ENCODE measurements at places on chromosomes 6 and 20. TPM values are rescaled to one million over a fixed set of nuclear protein-coding genes. Genes with fewer than 3 reads are reported as not detected.

- DNase-seq, result no peak
These were observed 99.0 kb downstream of the TMEM242 start for GRCh38 chr6:157224178-157224950.

DNA sequence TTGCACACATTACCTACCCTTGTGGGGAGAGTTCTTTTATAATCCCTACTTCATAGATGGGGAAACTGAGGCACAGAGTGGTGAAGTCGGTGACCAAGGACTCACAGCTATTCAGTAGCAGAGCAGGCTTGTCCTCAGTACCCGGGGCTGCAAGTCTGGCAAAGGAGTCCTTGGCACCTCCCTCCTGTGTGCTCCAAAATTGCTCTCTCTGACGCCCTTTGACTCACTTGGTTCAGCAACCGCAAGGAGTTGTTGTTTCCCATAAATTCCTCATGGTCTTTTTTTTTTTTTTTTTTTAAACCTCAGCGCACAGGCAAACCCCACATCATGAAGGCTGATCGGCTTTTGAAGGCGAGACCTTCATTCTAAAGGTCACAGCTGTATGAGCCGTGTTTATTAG, 143.2 kb downstream of the CEBPB start:
- DNase-seq, result peak; percentile 97

WFDC13 gene
- total RNA-seq, result not detected

DNA sequence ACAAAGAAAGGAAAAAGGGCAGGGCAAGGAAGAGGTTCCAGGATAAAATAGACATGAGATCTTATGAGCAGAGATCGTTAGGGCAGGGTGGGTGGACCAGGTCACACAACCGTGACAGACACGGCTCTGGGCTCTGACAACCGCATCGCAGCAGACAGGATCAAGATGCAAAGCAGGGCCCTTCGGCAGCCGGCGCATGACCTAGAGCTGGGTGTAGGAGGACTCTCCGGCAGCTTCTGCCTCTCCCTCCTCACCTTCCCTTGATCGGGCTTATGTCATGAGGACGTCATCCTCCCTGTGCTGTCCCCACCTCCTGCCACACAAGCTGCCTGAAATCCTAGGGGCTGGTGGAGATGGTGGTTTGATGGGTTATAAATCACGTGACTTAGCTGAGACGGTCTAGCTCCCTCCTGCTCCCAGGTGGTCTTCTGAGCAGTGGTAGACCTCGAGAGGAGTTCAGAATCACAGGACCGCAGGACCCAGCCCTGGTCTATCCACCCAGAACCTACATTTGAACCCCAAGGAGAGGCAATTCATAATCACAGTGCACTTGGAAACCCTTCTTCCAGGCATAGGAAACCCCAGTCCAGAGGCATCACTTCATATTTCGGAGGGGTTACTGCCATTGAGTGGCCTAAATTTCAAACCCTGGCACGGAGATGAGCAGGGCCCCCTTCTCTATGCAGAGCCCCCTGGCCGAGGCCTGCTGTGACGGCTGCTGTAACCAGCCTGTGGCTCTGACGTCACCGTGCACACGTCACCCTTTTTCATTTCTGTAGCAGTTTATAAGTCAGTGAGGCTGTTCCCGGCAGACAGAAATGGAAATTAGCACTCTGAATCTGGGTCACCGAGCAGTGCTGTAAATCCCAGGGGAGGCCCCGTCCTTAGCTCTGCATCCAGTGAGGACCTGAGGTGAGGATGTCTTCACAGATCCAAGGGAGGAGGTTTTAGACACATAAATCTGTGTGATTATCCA, 8.7 kb upstream of the CCR6 start:
- DNase-seq, result no peak

GRCh38 chr20:53879048-53879684, 191.2 kb downstream of the BCAS1 start:
- no peak for DNase-seq

DNA sequence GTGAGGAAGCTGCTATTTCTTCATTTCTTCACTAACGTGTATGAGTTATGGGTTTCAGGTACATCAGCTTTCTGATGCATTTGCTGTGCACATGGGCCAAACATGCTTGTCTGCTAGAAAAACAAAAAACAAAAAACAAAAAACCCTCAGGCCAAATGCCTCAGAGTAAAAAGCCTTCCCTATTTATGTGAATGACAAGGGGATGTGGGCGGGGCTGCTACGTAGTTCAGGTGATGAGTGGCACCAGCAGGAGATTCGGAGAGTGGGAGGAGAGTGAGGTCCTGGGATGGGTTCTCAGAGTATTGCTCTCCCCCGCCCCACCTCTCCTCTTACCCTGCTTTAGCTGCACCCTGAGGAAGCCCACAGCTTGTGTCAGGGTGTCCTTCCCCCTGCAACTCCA, 596.8 kb upstream of the JAG1 start:
- DNase-seq, result no peak

DNA sequence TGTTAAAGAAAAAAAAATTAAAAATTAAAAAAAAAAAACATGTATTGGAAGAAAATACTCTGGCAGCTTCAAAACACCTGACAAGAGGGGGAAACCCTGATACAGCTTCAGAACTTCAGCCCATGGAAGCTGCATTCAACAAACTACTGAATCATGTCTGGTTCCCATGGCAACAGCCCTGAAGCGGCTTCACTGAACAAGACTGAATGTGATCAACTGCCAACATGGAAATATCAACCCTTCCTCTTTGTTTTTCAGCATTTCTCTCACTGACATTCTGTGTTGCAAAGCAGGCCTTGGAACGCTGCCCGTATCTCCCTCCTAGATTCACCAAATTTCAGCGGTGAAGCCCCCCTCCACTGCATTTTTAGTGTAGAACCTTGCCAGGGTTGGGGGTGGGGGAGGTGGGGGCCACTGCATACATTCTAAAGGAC, 91.3 kb upstream of the SHLD1 start:
- peak; percentile 96 for DNase-seq

GRCh38 chr6:113828984-113829695, 28.0 kb upstream of the MARCKS start:
- DNase-seq, result no peak

- peak; percentile 76 for DNase-seq
These were observed 40.8 kb downstream of the ZFAND3 start for GRCh38 chr6:37860226-37860839.

DNA sequence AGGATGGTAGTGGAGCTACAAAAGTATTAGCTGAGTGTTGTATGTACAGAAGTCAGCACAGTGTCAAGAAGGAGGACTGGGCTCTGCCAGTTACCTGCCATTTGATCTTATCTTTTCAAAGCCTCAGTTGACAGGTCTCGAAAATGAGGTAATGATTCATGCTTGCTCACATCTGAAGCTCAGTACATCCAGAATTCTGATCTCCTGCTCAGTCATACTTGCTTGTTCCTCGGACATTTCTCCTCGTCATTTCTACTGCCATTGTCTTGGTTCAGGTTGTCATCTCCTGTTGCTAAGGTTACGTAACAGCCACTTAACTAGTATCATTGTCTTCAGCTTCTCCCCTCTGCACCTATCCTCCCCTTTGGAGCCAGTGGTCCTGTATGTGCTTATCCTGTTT, 89.5 kb downstream of the SLX4IP start:
- DNase-seq, result peak; percentile 34

TSHZ2 gene
- 13.4 TPM for total RNA-seq

MBOAT1 gene
- 4.0 TPM for total RNA-seq

DNA sequence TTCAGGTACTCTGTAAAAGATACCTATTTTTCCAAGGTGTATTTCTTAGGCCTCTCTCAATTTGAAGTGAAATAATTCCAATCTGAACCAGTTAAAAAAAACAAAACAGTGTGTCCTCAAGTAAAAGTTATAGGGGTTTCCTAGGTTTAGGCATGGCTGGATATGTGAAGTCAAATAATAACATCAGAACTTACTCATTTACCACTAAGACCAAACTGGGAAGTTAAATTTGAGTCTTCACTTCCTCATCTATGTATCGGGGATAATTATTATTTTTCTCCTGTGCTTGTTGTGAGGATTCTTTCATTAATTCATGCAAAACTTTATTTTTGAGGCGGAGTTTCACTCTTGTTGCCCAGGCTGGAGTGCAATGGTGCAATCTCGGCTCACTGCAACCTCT, 86.2 kb upstream of the PTPRK start:
- no peak for DNase-seq

HTR1E gene
- not detected for total RNA-seq

DNA sequence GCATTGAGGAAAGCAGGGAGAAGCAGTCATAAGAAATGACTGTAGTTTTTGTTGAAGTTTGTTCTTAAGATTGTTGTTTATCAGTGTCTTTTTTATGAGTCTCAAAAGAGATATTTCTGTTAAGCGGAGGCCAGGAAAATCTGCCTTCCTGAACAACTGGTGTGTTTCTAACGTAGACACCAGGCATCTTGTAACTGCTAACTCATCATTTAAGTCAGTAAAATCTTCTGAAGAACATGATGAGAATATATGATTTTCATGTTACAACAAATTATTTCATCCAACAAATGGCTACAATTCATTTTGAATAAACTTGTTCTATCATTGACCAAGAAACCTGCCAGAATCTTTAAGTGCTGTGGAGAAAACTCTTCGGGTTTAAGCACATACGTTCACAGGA, 84.0 kb downstream of the RPS12 start:
- DNase-seq, result no peak

- no peak for DNase-seq
These were observed 43.1 kb downstream of the ARID1B start for GRCh38 chr6:156820089-156820798.

GRCh38 chr6:44782892-44783291, 395.4 kb downstream of the CDC5L start:
- DNase-seq, result no peak

- DNase-seq, result no peak
These were observed 239.3 kb upstream of the SULF2 start for GRCh38 chr20:48024539-48024938.

- no peak for DNase-seq
These were observed 924.1 kb downstream of the EPHA7 start for GRCh38 chr6:92495242-92495641.

GRCh38 chr20:60729135-60729900, 522.7 kb upstream of the CDH4 start:
- no peak for DNase-seq

FILIP1 gene
- under 0.01 TPM for total RNA-seq

ARMH2 gene
- not detected for total RNA-seq

OPRM1 gene
- total RNA-seq, result not detected

GRCh38 chr6:26311385-26312095, 53.5 kb upstream of the BTN3A2 start:
- DNase-seq, result peak; percentile 62

SMLR1 gene
- total RNA-seq, result not detected

MOG gene
- not detected for total RNA-seq

- peak; percentile 86 for DNase-seq
These were observed 231.4 kb downstream of the GJA1 start for GRCh38 chr6:121666814-121667213.

ARMC12 gene
- total RNA-seq, result not detected

DNA sequence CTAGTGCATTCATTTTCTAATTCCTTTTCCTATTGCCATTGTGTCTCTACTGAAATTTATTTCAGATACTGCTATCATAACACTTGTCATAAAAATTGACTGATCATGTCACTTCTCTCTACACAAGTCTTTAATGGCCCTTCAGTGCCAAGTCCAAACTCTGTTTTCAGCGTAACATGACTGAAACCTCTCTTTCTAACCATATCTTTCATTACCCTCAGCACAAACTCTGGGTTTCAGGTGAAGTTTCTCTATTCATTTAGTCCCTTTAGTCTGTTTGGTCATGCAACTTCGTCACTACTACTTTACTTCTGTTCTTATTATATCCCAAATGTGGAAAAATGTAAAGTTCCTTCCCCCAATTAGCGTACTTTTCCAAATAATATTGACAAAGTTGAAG, 234.9 kb downstream of the OGFRL1 start:
- DNase-seq, result no peak

DNA sequence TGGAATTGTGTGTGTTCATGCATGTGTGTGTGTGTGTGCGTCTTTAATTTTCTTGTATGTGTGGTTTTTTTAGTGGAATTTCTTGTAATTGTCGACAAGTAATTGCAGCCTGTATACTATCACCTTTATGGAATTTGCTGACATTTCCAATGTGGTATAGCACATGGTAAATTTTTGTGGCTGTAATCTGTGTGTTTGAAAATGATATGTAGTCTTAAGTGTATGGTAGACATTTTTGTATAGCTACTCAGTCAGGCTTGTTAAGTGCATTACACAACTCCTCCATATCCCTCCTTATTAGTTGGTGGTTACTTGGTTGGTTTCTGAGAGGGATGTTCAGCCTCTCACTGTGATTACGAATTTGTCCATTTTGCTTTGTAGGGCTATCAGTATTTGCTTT, 384.5 kb upstream of the HSF2 start:
- DNase-seq, result peak; percentile 78

DNA sequence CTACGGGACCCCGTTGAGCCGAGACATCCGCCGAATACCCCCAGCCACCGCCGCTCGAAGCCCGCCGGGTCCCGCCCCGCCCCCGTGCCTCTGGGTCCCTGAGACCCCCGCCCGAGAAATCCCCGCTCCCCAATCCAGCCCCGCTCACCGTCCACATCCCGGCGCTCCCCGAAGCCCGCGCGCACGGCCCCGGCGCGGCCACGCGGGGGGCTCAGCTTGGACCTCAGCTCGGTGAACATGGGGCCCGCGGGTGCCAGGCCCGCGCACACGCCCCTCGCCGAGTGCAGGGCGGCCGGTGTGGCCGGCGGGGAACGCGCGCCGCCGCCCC, 249 bp downstream of the SAMD10 start:
- no peak for DNase-seq

DNA sequence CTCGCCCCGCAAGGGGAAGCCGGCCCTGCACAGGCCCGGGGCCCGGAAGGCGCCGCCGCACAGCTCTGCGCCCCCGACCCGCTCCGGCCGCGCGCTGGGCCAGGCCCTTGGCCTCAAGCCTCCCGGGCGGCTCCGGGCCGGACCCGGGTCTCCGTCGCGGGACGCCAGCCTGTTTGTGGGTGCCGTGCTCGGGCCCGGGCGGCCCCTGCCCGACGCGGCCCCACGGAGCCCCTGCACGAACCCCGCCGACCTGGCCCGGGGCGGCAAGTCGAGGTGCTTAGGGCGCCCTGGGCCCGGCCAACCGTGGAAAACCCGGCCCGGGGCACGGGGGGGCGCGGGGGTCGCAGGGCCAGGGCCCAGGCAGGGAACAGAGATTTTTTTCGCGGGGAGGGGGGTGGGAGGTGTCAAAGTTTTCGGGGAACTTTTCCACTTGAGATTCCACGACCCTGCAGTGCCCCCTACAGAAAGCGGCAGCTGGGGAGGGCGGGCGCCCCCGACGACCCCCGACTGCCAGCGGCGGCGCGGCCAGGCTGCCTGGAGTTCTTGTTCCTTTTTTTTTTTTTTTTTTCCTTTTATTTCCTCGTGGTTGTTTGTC, 805 bp upstream of the STX16 start:
- peak; percentile 42 for DNase-seq

SLC22A16 gene
- not detected for total RNA-seq

GRCh38 chr20:35451295-35451694, 4.1 kb upstream of the CEP250 start:
- no peak for DNase-seq

GRCh38 chr6:75101896-75102295, 104.0 kb downstream of the COL12A1 start:
- peak; percentile 87 for DNase-seq

WFDC12 gene
- total RNA-seq, result not detected

OR2B6 gene
- total RNA-seq, result not detected

IRAK1BP1 gene
- 4.6 TPM for total RNA-seq

FKBP1C gene
- total RNA-seq, result 0.13 TPM

CST1 gene
- total RNA-seq, result not detected

IP6K3 gene
- not detected for total RNA-seq
